Activated CD8-positive, alpha-beta memory T cell treated with anti-CD3 and anti-CD28 coated beads for 1 hour (primary cell): ENCODE measurements at places on chromosomes 4 and X.

DNA sequence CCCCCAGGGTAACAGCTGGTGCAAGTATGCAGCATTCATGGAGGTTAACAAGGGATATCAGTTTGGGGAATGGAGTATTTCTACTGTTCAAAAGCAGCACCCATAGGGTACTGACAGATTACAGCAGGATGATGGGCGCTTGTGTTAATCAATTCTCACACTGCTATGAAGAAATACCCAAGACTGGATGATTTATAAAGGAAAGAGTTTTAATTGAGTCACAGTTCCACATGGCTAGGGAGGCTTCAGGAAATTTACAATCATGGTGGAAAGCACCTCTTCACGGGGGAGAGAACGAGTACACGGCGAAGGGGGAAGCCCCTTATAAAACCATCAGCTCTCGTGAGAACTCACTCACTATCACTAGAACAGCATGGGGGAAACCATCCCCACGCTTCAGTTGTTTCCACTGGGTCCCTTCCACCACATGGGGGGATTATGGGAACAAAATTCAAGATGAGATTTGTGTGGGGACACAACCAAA lies 64.1 kb downstream of the TNIP2 start:
- DNase-seq, result no peak

- DNase-seq, result no peak
Observed at GRCh38 chrX:97330151-97330550, 446.4 kb downstream of the RPA4 start.

DNA sequence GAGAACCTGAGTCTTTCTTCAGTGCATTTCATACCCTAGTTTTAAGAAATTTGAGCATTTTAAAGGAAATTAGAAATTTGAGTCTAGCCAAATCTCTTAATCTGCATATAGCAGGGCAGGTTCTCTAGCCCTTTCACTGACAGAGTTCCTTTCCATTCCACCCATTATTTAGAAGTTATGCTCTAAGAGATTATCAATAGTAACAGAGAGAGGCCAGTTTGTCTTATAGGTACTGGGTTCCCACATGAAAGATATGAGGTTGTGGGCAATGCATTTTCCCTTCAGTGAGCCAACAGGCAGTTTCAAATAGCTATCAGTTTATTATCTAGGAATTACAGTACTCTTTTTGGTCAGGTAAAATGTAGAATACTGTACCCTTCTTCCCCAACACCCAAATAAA lies 7.3 kb upstream of the GALNT7 start:
- no peak for DNase-seq

DNA sequence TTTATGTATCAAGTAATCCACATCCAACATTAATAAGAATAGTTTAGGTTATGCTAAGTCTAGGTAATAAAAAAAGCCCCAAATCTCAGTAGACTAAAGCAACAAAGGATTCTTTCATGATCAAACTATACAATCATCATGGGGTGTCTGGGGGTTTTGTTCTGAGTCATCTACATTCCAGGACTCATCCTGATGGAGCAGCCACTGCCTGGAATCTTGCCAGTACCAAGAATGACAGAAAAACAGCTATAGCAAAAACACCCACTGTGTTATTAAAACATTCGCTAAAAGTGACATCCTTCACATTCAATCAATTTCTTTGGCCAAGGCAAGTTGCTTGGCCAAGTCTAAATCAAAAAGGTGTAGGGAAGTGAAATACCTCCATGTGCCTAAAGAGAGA lies 3.9 kb upstream of the ARHGEF38 start:
- no peak for DNase-seq

- no peak for DNase-seq
Observed at GRCh38 chrX:119229253-119229615, 6.9 kb upstream of the PGRMC1 start.
